Pulmonary artery endothelial cell (primary cell): ENCODE measurements at places on chromosomes 4 and X. TPM values are rescaled to one million over a fixed set of nuclear protein-coding genes. Genes with fewer than 3 reads are reported as not detected.

RTL9 gene
- total RNA-seq = not detected in 2 replicates

GPR50 gene
- not detected in 2 replicates for total RNA-seq

EDA gene
- total RNA-seq = 0.92 and 2.5 TPM in 2 replicates

NAP1L5 gene
- 6.2 and 8.3 TPM in 2 replicates for total RNA-seq

SLITRK4 gene
- total RNA-seq = 1.6 and 1.7 TPM in 2 replicates

SMIM31 gene
- total RNA-seq = not detected in 2 replicates

CC2D2A gene
- total RNA-seq = 12.3 and 13.2 TPM in 2 replicates

CEP135 gene
- total RNA-seq = 7.4 and 9.9 TPM in 2 replicates

MEPE gene
- not detected in 2 replicates for total RNA-seq

FAM149A gene
- total RNA-seq = 0.28 and 0.40 TPM in 2 replicates

MAPK10 gene
- total RNA-seq = 0.04 and 0.20 TPM in 2 replicates
